ENCODE measurements at places on chromosomes 2 and 18.

GRCh38 chr2:138202762-138203161, 238.5 kb downstream of the HNMT start:
- DNase-seq, result no peak

DNA sequence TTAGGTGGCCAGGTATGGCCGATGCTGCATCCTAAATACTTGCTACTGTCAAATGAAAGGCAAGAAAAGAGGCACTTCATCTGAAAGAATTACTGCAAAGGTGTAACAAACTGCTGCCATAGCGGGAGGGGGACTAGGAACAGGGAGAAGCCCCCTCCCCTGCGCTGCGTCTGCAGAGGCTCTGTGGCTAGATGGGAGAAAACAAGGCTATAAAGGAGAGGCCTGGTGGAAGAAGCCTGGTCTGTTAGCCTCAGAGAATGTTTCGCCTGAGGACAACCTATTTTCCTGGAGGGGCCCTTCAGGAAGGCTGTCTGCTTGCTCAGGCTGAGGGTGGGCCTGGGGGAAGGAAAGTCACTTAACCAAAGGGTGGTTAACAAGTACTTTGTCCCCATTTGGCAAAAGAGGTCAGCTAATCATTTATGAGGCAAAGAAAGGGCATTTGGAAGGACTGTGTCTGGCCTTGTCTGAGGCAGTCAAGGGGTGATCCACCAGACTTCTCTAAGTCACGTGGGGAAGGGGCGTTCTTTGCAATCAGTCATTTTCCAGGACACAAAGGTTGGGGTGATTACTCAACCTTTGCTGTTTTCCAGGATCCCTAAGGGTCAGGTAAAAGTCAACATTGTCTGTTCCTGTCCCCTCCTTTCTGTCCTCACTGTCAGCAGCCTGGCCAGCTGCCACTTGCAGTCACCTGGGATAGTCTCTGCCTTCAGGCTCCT, 103.0 kb upstream of the TMEM200C start:
- DNase-seq, result no peak

DNA sequence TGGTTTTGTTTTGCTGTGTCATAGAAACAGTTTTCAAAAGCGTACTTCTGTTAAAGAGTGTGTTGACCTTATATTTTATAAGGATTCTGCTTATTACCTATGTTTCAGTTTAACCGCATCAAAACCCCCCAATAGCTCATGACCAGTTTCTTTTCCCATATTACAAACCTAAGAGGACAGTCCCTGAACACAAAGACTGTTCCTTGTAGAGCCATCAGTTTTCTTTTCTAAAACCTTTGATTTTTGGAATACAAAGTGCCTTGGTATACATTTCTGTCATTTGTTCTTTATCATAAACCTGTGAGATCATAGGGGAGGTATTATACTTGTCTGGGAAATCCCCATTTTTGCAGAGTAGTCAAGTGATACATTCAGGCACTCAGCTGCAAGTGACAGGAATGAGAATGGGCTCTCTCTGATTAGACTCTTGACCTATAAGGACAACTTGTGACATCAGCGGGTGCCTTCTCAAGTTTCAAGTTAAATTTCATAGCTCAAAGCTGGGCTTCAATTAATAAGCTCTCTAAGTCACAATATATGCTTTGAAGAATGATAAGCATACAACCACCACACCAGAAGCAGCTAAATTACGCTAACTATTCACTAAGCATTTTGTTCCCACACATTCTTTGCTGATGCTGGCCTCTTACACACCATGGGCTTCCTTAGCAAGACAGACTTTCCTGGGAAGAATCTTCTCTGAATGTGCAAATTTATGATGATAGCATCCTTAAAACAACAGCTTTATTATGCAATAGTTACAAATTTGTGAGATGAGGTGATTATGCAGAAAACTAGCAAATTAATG, 97.5 kb upstream of the CD302 start:
- no peak for DNase-seq

DNA sequence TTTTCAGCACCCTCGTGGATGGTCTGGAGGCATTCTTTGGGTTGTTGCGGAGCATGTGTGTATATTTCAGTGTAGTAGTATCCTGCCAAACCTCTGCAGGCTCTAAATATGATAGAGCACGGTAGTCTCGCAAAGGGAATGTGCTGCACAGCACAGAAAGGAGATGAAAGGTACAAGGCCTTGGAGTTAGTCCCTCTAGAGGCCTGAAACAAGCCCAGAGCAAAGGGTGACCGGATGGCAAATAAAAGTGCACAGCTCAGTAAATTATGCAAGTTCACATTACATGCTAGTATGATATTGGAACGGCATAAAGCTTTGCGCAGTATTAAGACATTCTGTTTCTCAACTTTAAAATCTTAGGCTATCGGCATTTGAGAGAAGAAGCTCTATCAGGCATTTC, 294.5 kb upstream of the REV1 start:
- no peak for DNase-seq

- no peak for DNase-seq
These were observed 43.2 kb downstream of the SMAD2 start for GRCh38 chr18:47887227-47887626.

- DNase-seq, result no peak
These were observed 99.3 kb downstream of the SPOPL start for GRCh38 chr2:138600732-138601457.

- DNase-seq, result no peak
These were observed 44.4 kb upstream of the AGPS start for GRCh38 chr2:177348118-177348654.

- peak; percentile 32 for DNase-seq
These were observed 259.7 kb downstream of the ETAA1 start for GRCh38 chr2:67656875-67657274.

- DNase-seq, result no peak
These were observed 34.4 kb downstream of the ZFP36L2 start for GRCh38 chr2:43191947-43192516.

GRCh38 chr2:67156796-67157195, 240.3 kb upstream of the ETAA1 start:
- DNase-seq, result no peak

- no peak for DNase-seq
These were observed 48.0 kb upstream of the GPR17 start for GRCh38 chr2:127597984-127598380.

GRCh38 chr18:13482618-13482945, 243.8 kb downstream of the FAM210A start:
- DNase-seq, result no peak

DNA sequence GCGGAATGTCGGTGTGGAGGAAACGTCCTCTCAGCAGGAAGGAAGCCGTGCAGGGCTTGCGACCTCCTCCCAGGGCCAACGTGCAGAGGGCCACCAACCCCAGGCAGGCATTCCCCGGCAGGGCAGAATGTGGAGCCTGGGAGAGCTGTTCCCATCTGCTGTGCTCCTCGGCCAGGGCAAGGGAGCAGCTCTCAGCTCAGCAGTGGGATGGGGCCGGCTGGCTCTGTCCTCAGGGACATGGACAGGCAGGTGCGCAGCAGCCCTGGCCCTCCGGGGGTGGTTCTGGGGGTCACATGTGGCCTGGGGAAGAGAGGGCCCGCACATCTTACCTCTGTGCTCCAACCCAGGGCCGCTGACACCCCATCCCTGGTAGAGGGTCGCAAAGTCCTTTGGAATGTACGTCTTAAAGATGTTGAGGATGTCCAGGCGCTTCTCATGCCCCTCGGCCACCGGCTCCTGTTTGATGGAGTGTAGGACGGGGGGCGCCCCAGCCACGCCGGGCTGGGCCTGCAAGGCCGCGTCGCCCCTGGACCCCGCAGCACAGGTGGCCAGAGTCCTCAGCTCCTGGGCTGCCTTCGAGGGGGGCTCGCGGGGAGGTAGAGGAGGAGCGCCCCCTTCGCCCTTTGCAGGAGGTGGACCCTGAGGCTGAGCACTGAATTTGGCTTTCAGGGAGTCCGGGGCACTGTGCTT, 116.4 kb downstream of the ZNF516 start:
- no peak for DNase-seq

- DNase-seq, result no peak
These were observed 144.1 kb downstream of the UBE2E3 start for GRCh38 chr2:181124497-181124896.

- no peak for DNase-seq
These were observed 209.2 kb upstream of the STON1 start for GRCh38 chr2:48320742-48321141.

DNA sequence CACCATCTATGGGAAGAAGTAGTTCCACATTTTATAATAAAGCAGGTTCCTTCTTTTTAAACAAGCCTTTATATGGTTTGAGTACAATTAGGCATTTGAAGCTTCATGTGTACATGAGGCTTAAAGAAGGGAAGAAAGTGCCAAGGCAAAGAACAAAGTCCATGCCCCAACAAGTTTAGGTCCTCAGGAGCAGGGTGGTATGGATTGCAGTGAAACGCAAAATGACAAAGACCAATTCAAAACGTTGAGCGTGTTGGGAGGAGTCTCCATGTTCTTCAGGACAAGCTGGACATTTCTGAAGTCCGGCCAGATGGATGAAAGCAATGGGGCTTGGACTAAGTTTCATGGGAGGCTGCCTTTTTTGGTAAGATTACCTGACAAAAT, 78.8 kb upstream of the FZD5 start:
- no peak for DNase-seq

DNA sequence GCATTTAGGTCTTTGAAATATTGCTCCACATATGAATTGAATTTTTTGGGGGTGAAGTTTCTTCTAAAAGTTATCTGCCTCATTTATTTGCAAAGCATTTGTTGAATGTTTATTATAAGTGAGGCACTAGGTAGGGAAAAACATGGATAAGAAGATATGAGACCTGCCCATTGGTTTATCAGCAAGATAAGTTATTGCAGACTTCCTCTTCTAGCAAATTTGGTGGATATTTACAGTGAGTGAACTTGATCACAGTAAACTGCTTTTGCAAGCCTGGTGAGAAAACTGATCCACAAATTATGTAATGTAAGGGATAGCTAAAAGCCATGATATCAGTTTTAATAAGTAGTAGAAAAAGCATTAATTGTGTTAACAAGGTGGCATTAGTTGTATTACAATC, 364.8 kb downstream of the SOCS6 start:
- DNase-seq, result no peak

- no peak for DNase-seq
These were observed 170.1 kb downstream of the UBR3 start for GRCh38 chr2:169997140-169997887.

- DNase-seq, result no peak
These were observed 249.4 kb upstream of the CTAGE1 start for GRCh38 chr18:22667156-22667555.

GRCh38 chr18:21242780-21243401, 859 bp downstream of the GREB1L start:
- DNase-seq, result no peak

DNA sequence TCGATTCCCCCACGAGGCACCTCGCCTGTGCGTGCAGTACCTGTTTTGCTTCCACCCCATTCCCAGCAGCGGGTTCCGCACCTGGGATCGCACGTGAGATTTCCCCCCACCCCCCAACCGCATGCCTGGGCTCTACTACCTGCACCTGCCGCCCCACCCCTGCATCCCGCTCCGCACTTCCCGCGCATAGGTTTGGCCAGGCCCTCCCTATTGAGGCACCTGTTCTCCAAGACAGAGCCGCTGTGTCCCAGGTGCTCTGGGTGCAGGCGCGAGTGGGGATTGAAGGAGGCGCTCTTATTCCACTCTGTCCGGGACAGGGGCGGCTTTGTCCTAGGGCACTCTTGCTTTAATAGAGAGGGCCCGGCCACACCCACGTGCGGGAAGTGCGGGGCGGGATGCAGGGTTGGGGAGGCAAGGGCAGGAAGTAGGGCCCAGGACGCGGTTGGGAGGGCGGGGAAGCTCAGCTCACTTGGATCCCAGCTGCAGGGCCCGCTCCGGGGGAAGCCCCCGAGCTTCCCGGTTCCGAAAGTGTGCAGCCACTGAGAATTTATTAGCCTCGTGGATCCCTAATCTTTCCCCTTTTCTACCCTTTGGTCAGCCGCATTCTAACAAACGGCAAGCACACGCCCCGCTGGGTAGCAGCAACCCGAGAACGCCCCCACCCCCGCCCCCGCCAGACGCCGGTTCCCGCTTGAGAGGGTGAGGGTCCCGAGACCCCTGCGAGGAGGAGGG, 670 bp upstream of the MOCOS start:
- no peak for DNase-seq

DNA sequence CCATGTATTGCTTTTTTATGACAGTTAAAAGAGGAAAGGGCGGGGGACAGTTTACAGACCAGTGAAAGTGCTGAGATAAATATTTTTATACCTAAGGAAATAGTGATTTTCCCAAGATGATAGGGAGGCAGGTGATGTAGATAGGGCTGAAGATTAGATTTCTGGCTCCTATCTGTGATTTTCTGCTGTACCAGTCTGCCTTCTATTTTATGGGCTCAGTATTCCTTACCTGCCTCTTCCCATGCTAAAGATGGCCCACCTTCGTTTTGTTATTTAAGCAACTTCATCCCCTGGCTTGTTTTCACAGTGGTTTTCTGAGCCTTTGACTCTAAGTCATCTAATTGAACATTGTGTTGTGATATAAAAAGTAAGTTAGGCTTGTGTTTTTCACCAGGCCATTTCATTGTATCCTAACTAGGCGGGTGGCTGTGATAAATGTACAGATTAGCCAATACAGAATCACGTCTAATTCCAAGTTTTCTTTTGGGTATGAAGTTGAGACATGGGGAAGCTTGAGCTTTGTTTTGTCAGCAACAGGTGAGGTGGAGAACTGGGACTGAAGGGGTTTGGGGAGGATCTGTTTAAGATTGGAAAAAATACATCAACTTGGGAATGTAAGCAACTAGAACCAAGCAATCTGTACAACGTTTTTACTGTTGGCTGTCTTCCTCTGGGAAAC, 5.2 kb downstream of the RPL37A start:
- DNase-seq, result no peak

DNA sequence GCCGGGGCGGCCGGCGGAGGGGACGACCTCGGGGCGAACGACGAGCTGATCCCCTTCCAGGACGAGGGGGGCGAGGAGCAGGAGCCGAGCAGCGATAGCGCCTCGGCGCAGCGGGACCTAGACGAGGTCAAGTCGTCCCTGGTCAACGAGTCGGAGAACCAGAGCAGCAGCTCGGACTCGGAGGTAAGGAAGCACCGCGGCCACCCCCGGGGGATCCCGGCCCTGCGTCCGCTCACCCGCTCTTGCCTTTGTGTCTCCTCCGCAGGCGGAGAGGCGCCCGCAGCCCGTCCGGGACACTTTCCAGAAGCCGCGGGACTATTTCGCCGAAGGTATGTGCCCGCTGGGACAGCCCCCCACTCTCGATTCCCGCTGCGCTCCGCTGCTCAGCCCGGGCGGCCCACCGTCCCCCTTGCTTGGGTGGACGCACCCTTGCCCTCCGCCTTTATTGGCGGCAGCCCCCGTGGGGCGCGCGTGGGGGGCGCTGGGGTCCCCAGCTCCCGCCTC, 611 bp downstream of the TCF7L1 start:
- no peak for DNase-seq

GRCh38 chr2:84906900-84907714, 1.7 kb downstream of the TMSB10 start:
- DNase-seq, result no peak

- DNase-seq, result no peak
These were observed 13.0 kb downstream of the GRHL1 start for GRCh38 chr2:9964334-9964980.

Measured in AG04450 (cell line).